ENCODE measurements at places on chromosomes 4 and X.

DNA sequence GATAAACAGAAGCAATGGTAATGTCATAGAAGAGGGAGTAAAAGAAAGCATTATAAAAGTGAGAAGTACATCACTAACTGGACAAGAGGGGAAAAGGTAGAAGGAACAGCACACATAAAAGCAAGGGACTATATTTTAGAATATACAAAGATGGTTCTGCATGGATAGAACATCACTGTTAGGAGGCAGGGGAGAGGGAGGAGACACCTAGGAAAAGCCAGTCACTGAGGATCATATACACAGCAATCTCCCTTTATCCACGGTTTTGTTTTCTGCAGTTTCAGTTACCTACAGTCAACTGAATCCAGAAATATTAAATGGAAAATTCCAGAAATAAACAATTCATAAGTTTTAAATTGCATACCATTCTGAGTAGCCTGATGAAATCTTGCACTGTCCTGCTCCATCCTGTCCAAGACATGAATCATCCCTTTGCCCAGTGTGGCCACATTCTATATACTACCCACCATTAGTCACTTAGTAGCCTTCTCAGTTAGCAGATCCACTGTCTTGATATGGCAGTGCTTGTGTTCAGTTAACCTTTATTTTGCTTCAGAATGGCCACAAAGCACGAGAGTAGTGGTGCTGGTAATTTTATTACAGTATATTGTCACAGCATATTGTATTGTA, 74.2 kb downstream of the PPA2 start:
- peak; percentile 90 for DNase-seq

GRCh38 chr4:7430965-7431695, 3.6 kb downstream of the PSAPL1 start:
- DNase-seq, result no peak

DNA sequence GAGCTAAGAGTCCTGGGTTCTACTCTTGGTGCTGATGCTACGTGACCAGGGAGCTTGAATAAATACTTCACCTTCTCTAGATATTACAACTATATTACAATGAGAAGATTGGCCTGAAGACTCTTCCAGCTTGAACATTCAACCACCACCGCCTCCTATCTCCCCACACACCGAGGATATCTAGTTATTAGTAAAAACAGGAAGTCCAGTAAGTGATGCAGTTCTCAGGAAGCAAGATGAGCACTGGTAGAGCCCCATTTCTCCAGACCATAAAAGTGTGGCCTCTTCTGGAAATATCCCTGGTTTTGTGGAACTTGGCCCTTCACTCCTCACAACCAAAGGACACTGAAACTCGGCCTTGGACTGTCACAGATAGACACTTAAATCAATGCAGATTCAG, 18.5 kb downstream of the PJA1 start:
- no peak for DNase-seq

GRCh38 chr4:165394275-165394674, 15.5 kb downstream of the CPE start:
- DNase-seq, result no peak

GRCh38 chr4:65510976-65511375, 159.3 kb downstream of the EPHA5 start:
- no peak for DNase-seq

- peak; percentile 51 for DNase-seq
Measured at GRCh38 chrX:123339221-123339905, 155.3 kb downstream of the GRIA3 start.

- no peak for DNase-seq
Measured at GRCh38 chr4:12679217-12679616, 804.9 kb downstream of the RAB28 start.

DNA sequence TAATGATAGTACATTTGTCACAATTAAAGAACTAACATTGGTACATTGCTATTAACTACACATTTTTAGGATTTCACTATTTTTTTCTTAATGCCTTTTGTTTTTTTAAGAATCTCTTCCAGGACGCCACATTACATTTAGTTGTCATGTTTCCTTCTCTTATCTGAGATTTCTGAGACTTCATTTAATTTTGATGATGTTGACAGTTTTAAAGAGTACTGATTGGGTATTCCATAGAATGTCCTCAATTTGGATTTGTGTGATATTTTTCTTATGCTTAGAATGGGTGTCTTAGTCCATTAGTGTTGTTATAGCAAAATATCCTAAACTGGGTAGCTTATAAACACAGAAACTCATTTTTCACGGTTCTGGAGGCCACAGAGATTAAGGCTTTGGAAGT, 1095.5 kb upstream of the LCORL start:
- DNase-seq, result no peak

DNA sequence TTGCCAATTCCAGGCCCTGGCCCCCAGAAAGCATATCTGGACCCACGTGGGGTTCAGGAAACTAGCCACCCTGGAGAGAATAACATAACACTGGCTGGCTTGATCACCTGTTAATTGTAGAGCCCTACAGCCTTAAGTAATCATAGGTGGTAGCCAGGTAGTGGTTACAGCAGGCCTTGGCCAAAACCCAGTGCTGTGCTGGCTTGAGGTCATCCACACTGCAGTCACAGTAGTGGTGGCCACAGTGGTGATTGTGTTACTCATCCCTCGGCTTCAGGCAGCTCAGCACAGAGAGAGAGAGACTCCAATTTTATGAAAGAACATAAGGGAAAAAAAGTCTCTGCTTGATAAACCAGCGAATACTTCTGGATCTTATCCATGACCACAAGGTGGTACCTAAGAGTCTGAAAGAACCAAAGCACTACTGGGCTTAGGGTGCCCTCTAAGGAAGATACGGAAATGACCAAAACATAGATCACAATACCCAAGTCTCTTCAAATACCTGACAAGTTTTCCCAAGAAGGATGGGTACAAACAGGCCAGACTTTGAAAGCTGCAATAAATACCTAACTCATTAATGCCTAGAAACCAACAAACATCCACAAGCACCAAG, 46.6 kb upstream of the CDX4 start:
- no peak for DNase-seq

GRCh38 chrX:28847423-28847822, 260.2 kb downstream of the IL1RAPL1 start:
- no peak for DNase-seq

GRCh38 chr4:127291316-127291715, 341.4 kb upstream of the INTU start:
- no peak for DNase-seq

DNA sequence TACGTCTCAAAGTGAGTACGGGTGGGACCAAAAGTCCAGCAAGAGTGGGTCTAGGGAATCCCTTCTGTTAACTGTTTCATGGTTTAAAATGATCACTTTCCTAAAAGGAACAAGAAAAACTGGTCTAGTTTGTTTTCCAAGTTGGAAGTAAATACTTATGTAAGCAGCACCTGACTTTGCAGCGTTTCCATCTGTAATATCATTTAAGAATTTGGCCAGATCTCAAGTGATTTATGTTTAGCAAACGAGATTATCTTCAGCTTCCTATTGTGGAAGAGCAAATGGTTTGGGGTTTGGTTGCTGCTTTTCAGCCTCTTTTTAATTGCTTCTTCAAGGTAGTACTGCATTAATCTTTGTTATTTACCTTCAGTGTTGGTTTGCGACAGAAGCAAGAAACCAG, 50.4 kb downstream of the FHIP1A start:
- DNase-seq, result no peak

GRCh38 chrX:131068945-131069719, 11.0 kb downstream of the ARHGAP36 start:
- DNase-seq, result peak; percentile 12

GRCh38 chr4:6345866-6346265, 76.2 kb downstream of the WFS1 start:
- no peak for DNase-seq

- DNase-seq, result peak; percentile 73
Measured at GRCh38 chr4:1767770-1768366, 25.2 kb upstream of the FGFR3 start.

GRCh38 chr4:68874507-68874906, 58.7 kb downstream of the UGT2B10 start:
- DNase-seq, result no peak

DNA sequence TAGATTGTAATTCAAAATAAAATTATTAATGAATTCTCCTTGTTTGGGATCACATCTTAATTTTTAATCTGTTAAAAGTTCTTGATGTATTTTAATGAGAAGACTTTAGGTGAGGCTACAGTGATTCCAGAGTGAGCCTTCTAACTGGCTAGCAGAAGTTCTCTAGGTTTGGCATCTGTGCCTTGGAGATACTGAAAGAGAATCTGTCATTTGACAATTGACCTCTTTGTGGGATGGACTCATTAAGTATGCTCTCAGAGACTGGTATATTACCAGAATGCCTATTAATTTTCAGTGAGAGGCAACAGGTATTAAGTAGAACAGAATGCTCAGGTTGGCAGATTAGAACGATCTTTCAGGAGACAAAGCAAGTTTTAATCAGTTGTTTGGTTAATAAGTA, 10.2 kb downstream of the CCNG2 start:
- DNase-seq, result no peak

DNA sequence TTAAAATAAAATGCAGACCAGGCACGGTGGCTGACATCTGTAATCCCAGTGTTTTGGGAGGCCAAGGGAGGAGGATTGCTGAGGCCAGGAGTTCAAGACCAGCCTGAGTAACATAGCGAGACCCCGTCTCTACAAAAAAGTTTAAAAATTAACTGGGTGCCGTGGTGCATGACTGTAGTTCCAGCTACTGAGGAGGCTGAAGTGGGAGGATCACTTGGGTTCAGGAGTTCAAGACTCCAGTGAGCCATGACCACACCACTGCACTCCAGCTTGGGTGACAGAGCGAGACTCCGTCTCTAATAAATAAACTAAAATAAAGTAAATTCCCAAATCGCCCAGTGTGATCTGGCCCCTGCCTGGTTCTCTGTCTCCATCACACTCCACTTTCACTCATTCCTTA, 43.7 kb downstream of the TENM3 start:
- DNase-seq, result no peak

DNA sequence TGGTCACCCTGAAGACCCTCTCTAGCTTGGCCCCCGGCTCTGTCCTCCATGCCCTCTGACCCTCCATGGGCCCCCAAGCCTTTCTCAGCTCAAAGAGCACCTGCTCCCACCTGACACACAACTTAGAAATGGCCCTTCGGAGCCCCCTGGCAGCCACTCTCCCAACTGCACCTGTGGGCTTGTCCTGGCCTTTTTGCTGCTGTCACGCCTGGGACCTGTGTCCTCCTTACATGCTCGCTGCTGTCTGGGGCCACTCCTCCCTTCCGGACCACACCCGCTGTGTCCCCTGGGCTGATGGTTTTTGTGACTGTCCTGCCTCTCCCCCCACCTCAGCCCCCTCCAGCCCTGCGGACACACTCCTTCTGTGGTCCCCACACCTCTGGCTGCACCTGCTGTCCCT, 106.2 kb upstream of the AFAP1 start:
- DNase-seq, result no peak

GRCh38 chr4:3227878-3228675, 20.9 kb upstream of the MSANTD1 start:
- no peak for DNase-seq

Measured in foreskin fibroblast (primary cell).